ENCODE measurements at places on chromosomes 11 and 22.

GRCh38 chr11:47932544-47932943 is 47.8 kb upstream of the PTPRJ start:
- no peak for DNase-seq
- H3K4me1 ChIP-seq = no peaks in the 10 kb centered on the region
- no peaks in the 10 kb centered on the region for H3K36me3 ChIP-seq
- no peak overlapping the region for H3K27ac ChIP-seq
- H3K27me3 ChIP-seq = no peaks in the 10 kb centered on the region

- no peaks in the 10 kb centered on the region for H3K4me1 ChIP-seq
- no peaks in the 10 kb centered on the region for H3K27me3 ChIP-seq
- no peak overlapping the region for H3K4me3 ChIP-seq
- H3K27ac ChIP-seq = no peak overlapping the region
- DNase-seq = no peak
Measured at GRCh38 chr22:28514321-28514821, 165.3 kb downstream of the TTC28 start.

GRCh38 chr22:36807627-36808026 is 9.2 kb downstream of the PVALB start:
- H3K36me3 ChIP-seq = no peaks in the 10 kb centered on the region
- H3K27me3 ChIP-seq = no peaks in the 10 kb centered on the region
- no peak for DNase-seq
- H3K4me1 ChIP-seq = no peaks in the 10 kb centered on the region
- no peak overlapping the region for H3K4me3 ChIP-seq

DNA sequence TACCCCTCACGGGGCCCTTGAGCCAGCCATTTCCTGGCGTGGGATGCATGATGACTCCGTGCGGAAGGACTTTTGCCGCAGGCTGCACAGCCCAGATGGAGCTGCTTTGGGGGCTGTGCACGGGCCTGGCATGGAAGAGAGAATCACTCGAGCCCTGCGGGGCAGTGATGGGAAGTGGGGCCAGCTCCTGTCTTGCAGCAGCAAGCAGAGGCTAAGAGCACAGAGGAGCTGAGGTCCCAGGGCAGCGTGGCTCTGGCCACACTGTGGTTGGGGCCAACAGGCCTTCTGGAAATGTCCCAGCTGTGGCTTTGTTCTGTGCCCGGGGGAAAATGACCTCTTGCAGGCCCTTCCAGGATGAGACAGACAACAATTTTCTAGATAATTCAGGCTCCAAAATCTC is 92.7 kb upstream of the TIMP3 start:
- H3K36me3 ChIP-seq = no peaks in the 10 kb centered on the region
- no peak for DNase-seq
- H3K4me3 ChIP-seq = no peak overlapping the region
- H3K27ac ChIP-seq = peak overlapping the region; percentile 32

- H3K4me3 ChIP-seq = no peak overlapping the region
- no peaks in the 10 kb centered on the region for H3K27me3 ChIP-seq
- no peak for DNase-seq
- no peak overlapping the region for H3K27ac ChIP-seq
- no peaks in the 10 kb centered on the region for H3K4me1 ChIP-seq
- no peaks in the 10 kb centered on the region for H3K36me3 ChIP-seq
Measured at GRCh38 chr11:49995565-49995964, 13.2 kb upstream of the OR4C12 start.

- H3K4me3 ChIP-seq = peak overlapping the region; percentile 68
- H3K27ac ChIP-seq = peak overlapping the region; percentile 22
- DNase-seq = no peak
- H3K4me1 ChIP-seq = peaks cover 43% of the 10 kb centered on the region
- no peaks in the 10 kb centered on the region for H3K27me3 ChIP-seq
Measured at GRCh38 chr11:19714387-19715363, 2.0 kb downstream of the NAV2 start.

GRCh38 chr11:131766637-131767036 is 396.2 kb downstream of the NTM start:
- no peak for DNase-seq
- H3K4me3 ChIP-seq = no peak overlapping the region
- no peaks in the 10 kb centered on the region for H3K27me3 ChIP-seq
- no peaks in the 10 kb centered on the region for H3K36me3 ChIP-seq
- H3K4me1 ChIP-seq = no peaks in the 10 kb centered on the region

DNA sequence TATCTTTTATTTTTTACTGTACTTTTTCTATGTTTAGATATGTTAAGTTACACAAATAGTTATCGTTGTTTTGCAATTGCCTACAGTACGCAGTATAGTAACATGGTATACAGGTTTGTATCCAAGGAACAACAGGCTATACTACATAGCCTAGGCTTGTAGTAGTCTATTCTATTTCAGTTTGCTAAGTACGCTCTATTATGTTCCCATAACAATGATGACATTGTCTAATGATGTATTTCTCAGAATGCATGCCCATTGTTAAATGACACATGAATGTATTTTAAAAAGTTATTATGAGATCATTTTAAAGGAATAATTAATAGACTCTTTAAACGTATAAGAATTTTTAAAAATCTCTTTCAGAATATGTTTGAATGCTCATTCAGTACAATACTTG is 696.7 kb upstream of the CCDC90B start:
- no peaks in the 10 kb centered on the region for H3K4me1 ChIP-seq
- no peak for DNase-seq
- H3K27me3 ChIP-seq = no peaks in the 10 kb centered on the region
- H3K36me3 ChIP-seq = no peaks in the 10 kb centered on the region

- H3K36me3 ChIP-seq = no peaks in the 10 kb centered on the region
- H3K27me3 ChIP-seq = no peaks in the 10 kb centered on the region
- H3K4me1 ChIP-seq = peaks cover 42% of the 10 kb centered on the region
- H3K4me3 ChIP-seq = no peak overlapping the region
- H3K27ac ChIP-seq = peak overlapping the region; percentile 84
Measured at GRCh38 chr11:65592858-65593517, 2.6 kb downstream of the KCNK7 start.

DNA sequence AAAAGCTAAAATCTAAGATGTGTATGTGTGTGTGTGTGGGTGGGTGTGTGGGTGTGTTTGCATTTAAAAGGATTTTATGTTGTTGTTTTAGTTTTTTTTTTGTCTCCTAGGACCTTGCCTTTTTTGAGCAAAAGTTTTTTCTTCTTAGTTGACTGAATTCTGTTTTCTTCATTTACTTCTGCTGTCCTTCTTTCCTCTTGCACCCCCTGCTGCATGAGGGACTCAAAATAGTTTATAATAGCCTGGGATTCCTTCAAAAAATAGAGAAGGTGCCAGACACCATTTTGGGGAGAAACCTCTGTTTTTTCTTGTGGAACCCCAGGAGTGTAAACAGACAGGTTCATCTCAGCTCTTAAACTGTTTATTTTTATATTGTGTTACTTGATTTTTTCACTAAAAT is 817.7 kb downstream of the TBC1D22A start:
- no peaks in the 10 kb centered on the region for H3K27me3 ChIP-seq
- H3K4me3 ChIP-seq = no peak overlapping the region
- no peaks in the 10 kb centered on the region for H3K4me1 ChIP-seq
- DNase-seq = no peak

DNA sequence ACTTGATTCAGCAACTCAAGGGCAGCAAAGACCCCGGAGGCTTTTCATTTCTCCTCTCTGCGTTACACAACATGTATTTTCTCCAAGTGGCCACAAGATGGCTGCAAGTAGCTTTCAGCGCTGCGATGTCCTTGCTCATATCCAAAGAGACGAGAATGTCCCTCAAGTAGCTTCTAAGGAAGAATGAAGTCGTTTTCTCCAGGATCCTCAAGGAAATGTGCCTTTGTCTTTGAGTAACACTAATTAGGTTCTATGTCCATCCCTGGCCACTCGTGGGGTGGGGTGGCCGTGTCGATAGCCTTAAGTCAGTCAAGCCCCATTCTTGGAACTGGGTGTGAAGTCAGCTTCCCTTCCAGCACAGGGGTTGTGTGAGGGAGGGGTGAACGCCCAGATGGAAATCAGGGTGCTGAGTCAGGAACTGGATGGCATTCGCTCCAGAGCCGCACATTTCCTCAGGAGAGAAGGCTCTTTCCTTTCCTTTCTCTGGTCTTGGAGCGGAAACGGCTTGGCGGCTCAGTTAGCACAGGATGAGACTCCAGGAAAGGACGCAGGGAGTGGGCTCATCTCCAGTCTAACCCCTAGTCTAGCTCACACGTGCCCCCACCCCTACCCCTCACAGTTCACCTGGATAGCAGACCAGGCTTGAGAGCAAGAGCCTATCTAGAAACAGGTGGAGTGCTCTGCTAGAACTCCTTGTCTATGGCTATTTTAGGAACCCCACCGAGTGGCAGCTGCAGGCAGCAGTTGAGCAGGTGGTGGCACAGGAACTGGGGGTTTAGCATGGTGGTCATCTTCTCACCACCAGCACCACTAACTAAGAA is 44.3 kb downstream of the NNMT start:
- H3K4me1 ChIP-seq = peaks cover 6% of the 10 kb centered on the region
- no peak for DNase-seq
- H3K27ac ChIP-seq = peak overlapping the region; percentile 14

DNA sequence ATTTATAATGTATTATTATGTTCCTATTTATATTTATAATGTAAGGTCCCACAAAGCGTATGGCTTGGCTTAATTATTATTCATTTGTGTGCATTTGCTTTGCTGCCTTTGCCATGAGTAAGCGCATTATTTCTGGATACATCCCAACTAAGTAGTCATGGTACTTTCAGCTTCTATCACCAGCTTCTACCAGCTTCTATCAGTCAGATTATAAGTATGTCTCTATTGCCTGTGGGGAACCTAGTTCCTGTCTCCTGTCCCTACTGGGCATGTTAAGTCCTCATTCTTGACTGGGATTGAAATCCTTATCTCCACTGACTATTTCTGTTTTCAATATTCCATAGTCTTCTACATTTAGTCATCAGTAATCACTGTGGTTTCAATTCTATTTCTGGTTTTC is 33.5 kb upstream of the OR10W1 start:
- H3K36me3 ChIP-seq = no peaks in the 10 kb centered on the region
- H3K4me3 ChIP-seq = no peak overlapping the region
- DNase-seq = no peak

DNA sequence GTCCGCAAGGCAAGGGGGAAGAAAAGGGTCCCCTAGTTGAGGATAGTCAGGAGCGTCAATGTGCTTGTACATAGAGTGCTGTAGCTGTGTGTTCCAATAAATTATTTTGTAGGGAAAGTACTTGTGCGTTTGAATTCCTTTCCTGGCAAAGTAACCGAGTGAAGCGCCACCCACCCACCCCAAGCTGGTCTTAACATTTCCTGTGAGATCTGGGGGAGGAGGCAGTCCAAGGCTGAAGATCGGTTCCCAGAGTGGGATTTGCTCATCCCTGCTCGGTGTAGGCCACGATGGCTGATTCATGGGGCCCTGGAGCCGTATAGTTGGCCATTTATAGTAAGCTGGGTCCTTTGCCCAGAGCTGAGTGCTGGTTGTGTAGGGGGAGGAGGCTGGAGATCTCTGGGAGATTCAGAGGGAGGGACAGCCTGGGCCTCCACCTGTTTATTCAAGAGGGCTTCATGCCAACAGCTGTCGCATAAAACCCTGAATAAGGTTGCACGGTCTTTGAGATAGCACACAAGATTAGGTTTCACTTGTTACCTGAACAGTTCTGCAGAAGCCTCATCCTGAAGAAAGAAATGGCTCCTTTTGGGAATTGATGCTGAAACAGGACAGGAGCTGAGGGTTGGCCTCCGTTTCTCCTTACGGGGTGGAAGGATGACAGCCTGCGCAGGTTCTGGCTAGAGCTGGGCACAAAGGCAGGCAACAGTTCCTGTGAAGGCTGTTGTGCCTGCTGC is 2.4 kb downstream of the ATF4 start:
- peaks cover 32% of the 10 kb centered on the region for H3K36me3 ChIP-seq
- no peaks in the 10 kb centered on the region for H3K27me3 ChIP-seq
- H3K4me3 ChIP-seq = peak overlapping the region; percentile 97
- H3K4me1 ChIP-seq = peaks cover 72% of the 10 kb centered on the region
- DNase-seq = no peak

GRCh38 chr11:83006877-83007330 is 64.8 kb downstream of the RAB30 start:
- no peak overlapping the region for H3K27ac ChIP-seq
- H3K4me3 ChIP-seq = no peak overlapping the region
- no peak for DNase-seq

DNA sequence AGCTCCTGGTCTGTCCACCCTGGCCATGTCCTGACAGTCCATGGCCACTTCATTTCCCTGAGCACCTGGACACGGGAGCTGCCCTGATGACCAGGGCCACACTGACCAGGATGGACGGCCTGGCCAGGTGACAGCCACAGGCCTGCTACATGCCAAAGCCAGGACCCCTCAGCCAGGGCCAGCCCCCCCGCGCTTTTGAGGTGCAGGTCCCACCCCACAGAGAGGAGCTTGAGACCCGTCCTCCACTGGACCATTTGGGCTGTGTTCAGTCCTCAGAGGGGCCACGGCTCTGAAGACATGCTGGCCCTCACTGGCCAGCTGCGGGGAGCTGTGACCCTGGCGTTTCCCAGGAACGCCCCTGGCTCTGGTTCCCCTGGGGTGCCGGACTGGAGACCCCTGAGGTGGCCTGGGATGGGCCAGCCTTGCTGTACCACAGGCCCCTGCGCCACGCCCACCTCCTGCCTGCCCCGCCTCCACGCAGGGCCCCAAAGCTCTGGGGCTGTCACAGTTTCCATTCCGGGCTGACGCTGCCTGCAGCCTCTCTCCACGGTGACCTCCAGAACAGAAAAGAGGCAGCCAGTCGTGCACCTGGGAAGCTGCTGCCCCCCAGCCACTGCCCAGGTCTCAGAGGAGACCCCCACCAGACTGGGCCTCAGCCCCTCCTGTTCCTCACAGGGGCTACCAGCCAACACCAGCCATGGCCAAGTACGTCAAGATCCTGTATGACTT is 18.2 kb downstream of the EPS8L2 start:
- no peak overlapping the region for H3K4me3 ChIP-seq
- DNase-seq = peak; percentile 84
- peaks cover 50% of the 10 kb centered on the region for H3K4me1 ChIP-seq
- no peak overlapping the region for H3K27ac ChIP-seq
- no peaks in the 10 kb centered on the region for H3K27me3 ChIP-seq
- no peaks in the 10 kb centered on the region for H3K36me3 ChIP-seq

DNA sequence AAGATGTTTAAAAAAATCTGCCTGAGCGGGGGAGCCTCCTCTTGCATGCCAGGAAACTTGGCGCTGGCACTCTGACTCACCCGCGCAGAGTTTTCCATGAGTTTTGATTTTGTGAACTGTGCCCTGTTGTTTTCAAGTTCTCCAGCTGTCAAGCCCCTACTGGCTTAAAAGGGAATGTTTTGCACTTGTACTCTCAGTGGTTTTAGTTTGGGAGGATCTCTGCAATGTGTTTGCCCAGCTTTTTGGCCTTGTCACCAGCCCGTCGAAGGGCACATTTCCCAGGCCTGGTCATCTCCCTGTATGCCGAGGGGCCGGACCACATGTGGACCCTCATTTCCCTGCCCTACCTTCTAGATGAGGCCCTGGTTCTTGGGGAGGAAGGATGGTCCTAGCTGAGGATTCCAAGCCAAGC is 12.2 kb downstream of the MRGPRF start:
- H3K36me3 ChIP-seq = peaks cover 5% of the 10 kb centered on the region
- peaks cover 72% of the 10 kb centered on the region for H3K4me1 ChIP-seq
- peak overlapping the region; percentile 82 for H3K27ac ChIP-seq
- no peak for DNase-seq
- no peak overlapping the region for H3K4me3 ChIP-seq
- no peaks in the 10 kb centered on the region for H3K27me3 ChIP-seq

- H3K4me3 ChIP-seq = no peak overlapping the region
- no peak for DNase-seq
- H3K27ac ChIP-seq = no peak overlapping the region
- H3K4me1 ChIP-seq = no peaks in the 10 kb centered on the region
- no peaks in the 10 kb centered on the region for H3K27me3 ChIP-seq
- no peaks in the 10 kb centered on the region for H3K36me3 ChIP-seq
Measured at GRCh38 chr11:100712583-100712982, 25.5 kb downstream of the ARHGAP42 start.
